ENCODE measurements at places on chromosomes 1 and 21.
A peak's percentile ranks its signal among the peaks of the same experiment; 100 is the strongest.

DNA sequence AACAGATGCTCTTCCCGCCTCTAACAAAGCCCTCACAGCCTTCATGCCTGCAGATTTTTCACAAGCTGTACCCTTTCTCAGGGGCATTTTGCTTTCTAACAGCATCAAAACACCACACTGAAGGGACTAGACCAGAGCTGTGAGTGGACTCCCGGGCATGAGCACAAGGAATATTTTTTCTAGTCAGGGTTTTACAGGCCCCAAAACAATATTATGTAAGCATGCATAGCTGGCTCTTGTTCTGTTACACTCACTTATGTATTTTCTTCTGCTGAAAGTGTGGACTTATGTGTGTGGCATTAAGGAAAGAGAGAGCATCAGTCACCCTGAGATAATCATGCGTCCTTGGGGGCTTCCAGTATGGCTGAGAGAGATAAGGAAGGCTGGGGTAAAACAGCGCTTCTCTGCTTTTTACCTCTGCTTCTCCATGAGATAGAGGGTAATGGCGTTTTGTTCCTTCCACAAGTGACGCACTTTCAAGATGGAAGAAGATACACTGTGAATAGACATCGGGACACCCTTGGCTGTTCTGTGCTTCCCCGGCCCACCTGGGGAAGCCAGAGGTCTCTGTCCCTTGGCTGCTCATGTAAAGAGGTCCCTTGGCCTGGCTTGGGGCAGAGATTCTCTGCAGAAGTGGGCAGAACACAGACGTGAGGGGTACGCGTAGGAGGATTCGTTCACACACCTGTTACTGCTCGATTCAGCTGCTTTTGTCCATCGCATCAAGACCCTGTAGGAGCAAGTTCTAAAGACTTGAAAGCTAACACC, 266.7 kb upstream of the RAB4A start:
- no peak for DNase-seq

- DNase-seq = no peak
These were observed 8.9 kb downstream of the MKNK1 start for GRCh38 chr1:46595127-46595526.

DNA sequence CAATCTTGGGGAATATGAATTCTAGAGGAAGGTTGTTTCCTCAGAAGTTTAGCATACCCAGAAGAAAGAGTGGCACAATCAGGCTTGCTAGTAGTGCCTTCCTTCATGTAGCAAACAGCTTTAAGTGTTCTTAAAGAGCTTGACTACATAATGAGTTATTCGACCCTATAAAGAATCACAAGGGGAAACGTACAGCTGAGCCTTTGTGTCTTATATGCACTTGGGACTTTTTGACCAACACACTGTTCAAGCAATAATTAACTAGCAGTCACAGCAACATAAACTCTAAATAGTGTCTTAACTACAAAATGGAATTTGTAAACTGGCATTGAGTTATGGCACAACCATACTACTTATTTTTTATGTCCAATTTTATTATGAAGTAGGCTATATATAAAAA, 86.1 kb downstream of the TTLL7 start:
- no peak for DNase-seq

- no peak for DNase-seq
These were observed 13.3 kb upstream of the PCBP3 start for GRCh38 chr21:45630066-45630694.

- DNase-seq = no peak
These were observed 131.9 kb downstream of the HLX start for GRCh38 chr1:221011145-221011544.

DNA sequence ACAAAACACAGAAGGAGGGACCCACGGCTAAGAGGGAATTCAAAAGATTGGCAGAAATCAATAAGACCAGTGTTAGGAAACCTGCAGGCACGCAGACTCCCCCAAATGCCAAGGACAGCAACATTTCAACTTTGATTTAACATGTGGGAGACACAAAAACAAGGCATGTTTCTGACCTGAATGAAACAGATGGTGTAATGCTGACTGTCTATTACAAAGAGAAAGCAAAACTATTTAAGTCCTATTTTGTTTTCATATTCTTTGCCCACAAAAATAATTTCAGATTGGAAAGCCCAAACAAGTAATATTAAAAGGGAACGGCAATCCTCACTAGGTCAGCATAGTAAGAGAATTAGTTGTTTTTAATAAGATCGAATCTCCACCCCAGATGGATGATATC, 107.9 kb downstream of the S1PR1 start:
- no peak for DNase-seq

GRCh38 chr1:25810341-25811299, 9.1 kb upstream of the MTFR1L start:
- no peak for DNase-seq

DNA sequence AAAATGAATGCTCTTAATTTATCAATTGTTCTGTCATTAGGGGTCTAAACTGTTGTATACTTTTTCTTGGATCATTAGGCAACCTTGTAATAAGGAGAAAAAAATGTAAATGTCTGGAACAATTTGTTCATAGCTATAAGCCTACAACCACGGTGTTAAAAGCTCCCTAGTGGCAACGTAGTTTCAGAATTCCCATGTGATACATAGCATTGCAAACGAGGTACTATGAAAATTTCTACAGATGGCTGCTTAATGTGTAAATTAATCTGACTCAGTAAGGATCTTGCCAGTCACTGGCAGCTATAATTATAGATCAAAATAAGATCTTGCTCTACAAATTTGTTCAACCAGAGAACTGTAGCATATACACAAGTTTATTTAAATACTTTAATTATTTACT, 304.1 kb upstream of the ADGRL4 start:
- DNase-seq = no peak

- no peak for DNase-seq
These were observed 87.7 kb upstream of the TNFSF4 start for GRCh38 chr1:173294843-173295242.

DNA sequence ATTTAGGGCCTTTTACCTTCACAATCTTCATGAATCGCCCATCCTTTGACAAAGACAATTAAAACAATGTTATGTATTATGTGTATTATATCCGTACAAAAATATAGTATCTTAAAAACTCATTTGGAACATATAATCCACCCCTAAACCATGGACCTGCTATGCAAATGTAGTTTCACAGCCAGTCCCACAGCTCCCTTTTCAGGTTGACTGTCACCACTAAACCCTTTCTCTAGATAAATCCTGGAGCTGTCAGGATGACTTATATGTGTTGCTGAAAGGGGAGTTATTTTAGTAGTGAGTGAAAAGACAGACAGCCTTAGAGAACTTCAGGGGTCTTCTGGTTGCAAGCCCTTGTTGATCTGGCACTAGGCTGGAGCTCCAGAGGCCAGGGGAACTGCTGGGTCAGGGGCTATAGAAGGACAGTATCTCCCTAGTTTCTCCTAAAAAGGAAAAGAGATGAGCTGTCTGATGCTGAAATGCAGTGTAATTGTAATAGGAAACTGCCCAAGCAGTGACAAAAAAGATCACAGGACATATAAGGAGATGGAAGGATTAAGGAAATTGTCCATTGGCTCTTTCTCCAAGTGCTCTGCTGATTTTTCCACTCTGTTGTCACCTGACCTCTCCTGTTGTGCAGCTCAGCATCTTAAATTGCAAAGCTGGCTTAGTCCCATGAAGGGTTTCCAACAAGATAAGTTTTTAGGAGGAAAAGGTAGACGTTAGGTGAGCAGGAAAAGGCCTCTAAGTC, 127.7 kb downstream of the S1PR1 start:
- no peak for DNase-seq

DNA sequence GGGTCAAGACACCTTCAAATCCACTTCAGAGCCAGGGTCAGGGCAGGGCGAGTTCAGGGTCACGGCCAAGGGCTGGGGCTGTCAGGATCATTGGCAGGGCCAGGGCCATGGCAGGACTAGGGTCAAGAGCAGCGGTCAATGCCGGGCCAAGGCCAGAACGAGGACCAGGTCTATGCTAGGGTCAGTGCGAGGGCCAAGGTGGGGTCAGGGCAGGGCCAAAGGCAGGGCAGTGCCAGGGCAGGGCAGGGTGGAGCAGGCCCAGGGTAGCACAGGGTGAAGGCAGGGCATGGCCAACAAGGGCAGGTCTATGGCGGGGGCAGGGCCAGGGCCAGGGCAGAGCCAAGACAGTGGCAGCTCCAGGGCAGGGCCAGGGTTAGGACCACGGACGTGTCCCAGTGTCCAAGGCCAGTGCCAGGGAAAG, 154.0 kb downstream of the LIPI start:
- no peak for DNase-seq

- no peak for DNase-seq
These were observed 84.9 kb downstream of the ITPKB start for GRCh38 chr1:226654046-226654667.

- no peak for DNase-seq
These were observed 328.9 kb downstream of the NUF2 start for GRCh38 chr1:163650624-163651023.

DNA sequence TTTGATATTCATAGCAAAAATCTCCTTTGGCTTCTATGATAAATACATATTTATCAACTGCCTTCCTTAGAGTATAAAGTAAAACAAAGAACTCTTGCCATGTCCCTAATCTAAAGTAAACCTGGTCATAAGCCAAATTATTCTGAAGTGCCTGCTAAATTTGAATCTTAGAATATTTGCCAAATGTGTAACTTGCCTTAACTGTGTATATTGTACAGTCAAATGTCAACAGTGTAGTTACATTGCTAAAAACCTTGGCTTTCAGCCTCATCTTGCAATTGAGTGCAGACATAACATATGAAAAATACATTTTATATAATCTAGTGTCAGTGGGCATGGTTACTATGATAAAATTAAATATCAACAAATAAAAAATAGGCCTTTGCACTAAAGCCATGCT, 583.4 kb upstream of the ADAMTS5 start:
- no peak for DNase-seq

- DNase-seq = no peak
These were observed 118.9 kb downstream of the PGBD5 start for GRCh38 chr1:230307213-230307612.

DNA sequence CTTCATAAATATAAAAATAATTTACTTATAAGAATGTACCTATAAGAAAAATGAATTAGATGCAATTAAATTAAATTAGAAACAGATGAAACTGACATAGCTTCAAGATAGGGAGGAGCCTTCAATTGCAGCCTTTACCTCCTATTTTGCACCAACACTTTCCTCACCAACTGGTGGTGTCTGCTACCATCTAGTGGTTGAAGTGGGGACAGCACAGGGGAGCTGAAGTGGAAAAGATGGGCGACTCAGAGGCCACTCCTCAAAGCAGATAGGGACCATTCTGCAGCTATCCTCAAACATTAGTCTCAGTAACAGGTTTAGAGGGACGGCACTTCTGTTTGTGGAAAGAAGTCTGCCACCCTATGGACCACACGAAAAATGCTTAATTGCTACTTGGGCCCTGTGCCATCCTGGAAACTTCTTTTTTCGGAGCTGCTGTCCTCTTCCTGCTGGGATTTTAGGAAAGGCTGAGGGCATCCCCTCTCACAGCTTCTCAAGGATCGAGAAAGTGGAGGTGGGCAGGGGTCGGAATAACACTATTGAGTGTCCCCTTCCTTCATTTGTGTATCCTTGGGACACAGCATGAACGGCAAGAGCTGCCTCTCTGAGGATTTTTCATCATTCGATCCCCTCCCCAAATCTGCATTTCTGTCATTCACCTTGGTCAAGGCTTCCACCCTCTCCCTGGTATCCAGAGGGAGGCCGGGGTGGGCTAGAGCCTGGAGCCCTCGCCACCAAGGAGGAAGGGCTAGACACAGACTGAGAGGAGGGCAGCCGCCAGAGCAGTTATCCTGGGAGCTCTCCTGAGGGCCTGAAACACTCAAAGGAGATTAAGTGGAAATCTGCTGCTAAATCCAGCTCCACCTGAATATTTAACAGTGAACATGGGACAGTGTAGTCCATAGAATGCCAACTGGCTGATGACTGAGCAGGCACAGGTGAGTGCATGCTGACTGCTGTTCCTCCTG, 9.6 kb downstream of the PROK1 start:
- DNase-seq = peak; percentile 11

GRCh38 chr1:201938440-201939035, 7.8 kb downstream of the LMOD1 start:
- DNase-seq = no peak

DNA sequence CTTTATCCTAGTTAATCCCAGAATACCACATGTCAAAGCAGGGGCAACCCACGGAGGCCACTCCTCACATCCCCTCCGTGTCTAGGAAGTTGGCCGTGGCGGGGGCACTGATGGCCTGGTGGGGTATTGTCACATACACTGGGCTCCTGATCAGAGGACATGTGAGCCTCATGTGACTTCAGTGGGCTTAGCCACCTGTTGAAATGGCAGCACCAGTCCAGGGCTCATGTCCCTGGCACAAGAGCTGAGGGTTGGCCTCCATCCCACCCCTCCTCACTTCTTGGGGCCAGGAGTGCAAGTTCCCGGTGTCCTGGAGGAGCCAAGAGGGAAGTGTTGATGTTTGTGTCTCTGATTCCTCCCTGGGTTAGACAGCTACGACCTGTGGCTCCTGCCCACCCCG, 313.4 kb downstream of the CAMTA1 start:
- no peak for DNase-seq

- DNase-seq = no peak
These were observed 108.9 kb upstream of the GJB5 start for GRCh38 chr1:34645919-34646318.

DNA sequence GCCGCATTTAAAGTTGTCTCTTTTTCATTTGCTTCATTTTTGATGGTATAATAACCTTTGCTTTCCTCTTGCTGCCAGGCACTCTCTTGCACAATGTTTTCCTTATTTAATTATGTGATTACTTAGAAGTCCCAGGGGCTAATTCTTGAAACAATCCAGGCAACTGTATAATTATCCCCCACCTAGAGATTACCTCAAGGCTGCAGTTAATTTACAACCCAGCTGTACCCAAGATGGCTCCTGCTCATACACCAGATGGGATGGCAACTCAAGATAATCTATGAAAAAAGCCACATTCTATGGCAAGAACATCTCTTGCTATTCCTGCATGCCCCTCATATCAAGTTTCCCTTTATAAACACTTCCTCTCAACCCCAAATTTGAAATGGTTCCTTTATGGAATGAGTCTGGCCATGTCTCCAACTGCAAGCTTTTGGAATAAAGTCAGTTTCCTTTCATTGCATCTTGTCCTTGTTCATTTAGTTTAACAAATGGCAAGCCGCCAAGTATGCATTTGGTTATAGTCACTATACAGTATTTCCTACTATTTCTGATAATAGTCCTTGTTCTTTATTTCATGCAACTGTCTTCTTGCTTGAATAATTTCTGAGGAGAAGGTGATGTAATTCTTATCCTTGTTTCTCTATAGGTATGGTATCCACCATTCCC, 1042.6 kb downstream of the PLA2G4A start:
- DNase-seq = no peak

GRCh38 chr1:22815421-22816066, 104.9 kb downstream of the EPHB2 start:
- no peak for DNase-seq

- DNase-seq = no peak
These were observed 46.2 kb downstream of the PLPP3 start for GRCh38 chr1:56533197-56533596.

Measured in NCI-H2081 treated with DMSO at 0.1 percent for 48 hours (cell line).